Activated CD4-positive, alpha-beta T cell treated with anti-CD3 and anti-CD28 coated beads, Interleukin-10, Interleukin-2, amounts not matched to agents 100 ng/mL and 50 ng/mL, durations not matched to agents 16 hours and 8 hours (primary cell): ENCODE measurements at places on chromosomes 12 and 14.

- no peak for DNase-seq
Observed at GRCh38 chr12:60819794-60820193, 1224.0 kb downstream of the SLC16A7 start.

DNA sequence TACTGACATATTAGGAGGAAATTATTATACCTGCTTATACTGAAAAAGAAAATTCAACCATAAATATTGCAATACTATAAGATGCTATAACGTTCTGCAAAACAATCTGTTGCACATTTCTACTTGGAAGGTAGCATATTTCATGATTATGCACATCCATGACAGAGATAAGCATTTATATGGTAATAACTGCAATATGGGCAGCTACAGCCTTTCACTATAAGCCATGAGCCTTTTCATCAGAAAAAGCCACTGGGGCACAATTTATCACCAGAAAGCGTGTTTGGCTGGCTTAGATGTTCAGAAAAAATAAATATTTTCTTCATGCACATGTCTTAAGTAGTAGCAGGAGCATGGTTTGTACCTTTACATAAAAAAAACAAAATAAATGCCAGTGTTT is 340.7 kb downstream of the GALC start:
- DNase-seq, result no peak

DNA sequence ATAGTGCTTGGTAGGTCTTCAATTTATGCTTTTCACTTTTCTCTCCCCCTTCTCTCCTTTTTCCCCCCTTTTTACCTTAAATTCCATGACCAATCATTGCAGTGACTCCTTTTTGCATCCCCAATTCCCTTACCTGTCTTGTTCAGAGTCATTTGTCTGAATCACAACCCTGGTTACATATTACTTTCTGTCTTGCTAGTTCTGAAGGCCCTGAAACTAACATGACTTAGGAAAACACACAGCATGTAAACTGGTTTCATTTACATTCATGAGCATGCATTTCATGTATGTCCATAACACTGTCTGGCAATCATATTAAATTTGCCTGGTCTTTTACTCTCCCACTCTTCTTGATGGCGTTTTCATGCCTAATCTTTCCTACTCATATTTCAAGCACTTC is 20.3 kb upstream of the FOXG1 start:
- DNase-seq, result no peak

DNA sequence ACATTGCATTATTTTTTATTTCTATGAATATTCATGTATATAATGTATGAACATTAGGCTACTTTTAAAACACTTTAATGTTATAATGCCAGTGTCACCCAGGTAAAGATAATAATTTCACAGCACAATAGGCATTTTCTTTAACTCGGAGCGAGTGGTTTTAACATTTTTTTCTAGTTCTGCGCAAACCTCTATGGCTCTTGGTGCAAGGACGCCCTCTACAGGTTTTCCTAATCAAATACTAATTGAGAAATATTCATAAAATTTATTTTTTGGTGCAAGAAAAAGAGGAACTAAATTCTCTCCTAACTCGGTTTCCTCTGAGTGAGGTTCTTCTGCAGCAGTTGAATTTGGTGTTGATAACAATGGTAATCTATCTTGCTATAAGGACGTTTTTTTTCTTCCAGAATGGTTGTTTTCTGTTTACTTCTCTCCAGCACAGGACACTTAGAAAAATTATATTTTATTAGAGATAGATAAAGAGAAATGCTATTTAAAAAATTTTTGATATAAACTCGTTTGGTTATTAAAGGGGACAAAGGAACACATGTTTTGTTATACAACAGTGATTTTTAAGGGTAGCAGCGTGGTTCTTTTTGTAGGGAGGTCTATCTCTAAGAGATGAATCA is 2.4 kb upstream of the WIF1 start:
- peak; percentile 45 for DNase-seq

DNA sequence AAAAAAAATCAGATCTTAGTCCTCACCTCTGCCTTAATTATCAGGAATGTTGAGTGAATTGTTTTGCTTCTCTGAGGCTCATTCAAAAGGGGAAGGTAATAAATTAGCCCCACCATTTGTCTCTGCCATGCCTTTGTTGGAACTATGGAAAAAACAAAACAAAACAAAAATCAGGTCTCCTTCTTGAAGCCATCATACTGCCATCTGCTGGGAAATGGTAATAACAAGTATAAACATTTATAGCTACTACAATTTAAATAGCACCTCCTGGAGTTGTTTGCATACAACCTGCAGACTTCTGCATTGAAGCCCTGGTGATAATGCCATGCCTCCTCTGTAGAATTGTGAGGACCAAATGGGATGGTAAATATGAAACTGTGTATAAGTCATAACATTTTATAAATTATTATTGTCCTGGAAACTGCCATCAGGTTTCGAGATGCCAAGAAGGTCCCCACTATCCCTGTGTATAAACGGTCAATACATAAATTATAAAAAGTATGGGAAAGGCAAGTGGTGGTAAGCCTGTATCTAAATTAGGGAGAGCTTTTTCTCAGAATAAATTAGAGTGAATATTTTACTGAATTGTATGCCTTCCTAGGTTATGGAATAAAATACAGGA is 87.2 kb upstream of the FGD4 start:
- peak; percentile 41 for DNase-seq

GRCh38 chr12:28570811-28571210 is 380.6 kb downstream of the CCDC91 start:
- DNase-seq, result no peak
